ENCODE measurements at places on chromosomes 6 and 20.

- no peak for DNase-seq
- peaks cover 9% of the 10 kb centered on the region for H3K4me1 ChIP-seq
- no peaks in the 10 kb centered on the region for H3K27me3 ChIP-seq
- no peaks in the 10 kb centered on the region for H3K36me3 ChIP-seq
- no peak overlapping the region for H3K27ac ChIP-seq
- no peak overlapping the region for H3K4me3 ChIP-seq
Measured at GRCh38 chr20:3658716-3659491, 4.3 kb downstream of the GFRA4 start.

- H3K4me3 ChIP-seq = no peak overlapping the region
- no peaks in the 10 kb centered on the region for H3K36me3 ChIP-seq
- DNase-seq = no peak
- H3K27ac ChIP-seq = no peak overlapping the region
Measured at GRCh38 chr6:47064274-47064673, 22.1 kb upstream of the ADGRF1 start.

GRCh38 chr6:44778513-44778912, 391.0 kb downstream of the CDC5L start:
- no peaks in the 10 kb centered on the region for H3K27me3 ChIP-seq
- H3K4me3 ChIP-seq = no peak overlapping the region
- no peaks in the 10 kb centered on the region for H3K4me1 ChIP-seq
- no peak for DNase-seq

GRCh38 chr20:25090492-25091429, 8.8 kb upstream of the VSX1 start:
- H3K36me3 ChIP-seq = no peaks in the 10 kb centered on the region
- no peaks in the 10 kb centered on the region for H3K4me1 ChIP-seq
- H3K4me3 ChIP-seq = no peak overlapping the region
- H3K27me3 ChIP-seq = peaks cover 5% of the 10 kb centered on the region
- no peak for DNase-seq
- no peak overlapping the region for H3K27ac ChIP-seq

DNA sequence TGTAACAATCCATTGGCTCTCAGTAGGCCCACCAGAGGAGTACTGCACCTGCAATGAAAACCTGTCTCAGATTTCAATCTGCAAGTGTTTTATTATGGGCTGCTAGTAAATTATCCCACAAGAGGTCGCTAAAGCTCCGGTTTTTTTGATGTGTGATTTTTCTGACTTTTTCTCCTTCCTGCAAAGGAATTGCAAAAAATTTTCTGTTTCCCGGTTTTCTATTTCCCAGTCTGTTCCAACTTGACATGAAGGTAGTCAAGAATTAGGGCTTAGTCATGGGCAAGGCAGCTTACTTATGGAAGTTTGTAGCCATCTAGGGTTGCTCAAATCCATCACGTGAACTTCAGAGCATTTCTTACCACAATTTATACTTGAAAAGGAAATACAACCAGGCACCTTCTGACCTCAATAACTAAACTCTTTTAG, 38.5 kb upstream of the AHI1 start:
- no peaks in the 10 kb centered on the region for H3K27me3 ChIP-seq
- H3K4me1 ChIP-seq = no peaks in the 10 kb centered on the region
- no peak overlapping the region for H3K4me3 ChIP-seq
- H3K36me3 ChIP-seq = no peaks in the 10 kb centered on the region
